SK-N-SH treated with all-trans-retinoic acid at 6 μM for 48 hours (cell line): ENCODE measurements at places on chromosomes 3 and 15.

GRCh38 chr3:195537995-195538394, 5.1 kb downstream of the PPP1R2 start:
- ATAC-seq: no peak

DNA sequence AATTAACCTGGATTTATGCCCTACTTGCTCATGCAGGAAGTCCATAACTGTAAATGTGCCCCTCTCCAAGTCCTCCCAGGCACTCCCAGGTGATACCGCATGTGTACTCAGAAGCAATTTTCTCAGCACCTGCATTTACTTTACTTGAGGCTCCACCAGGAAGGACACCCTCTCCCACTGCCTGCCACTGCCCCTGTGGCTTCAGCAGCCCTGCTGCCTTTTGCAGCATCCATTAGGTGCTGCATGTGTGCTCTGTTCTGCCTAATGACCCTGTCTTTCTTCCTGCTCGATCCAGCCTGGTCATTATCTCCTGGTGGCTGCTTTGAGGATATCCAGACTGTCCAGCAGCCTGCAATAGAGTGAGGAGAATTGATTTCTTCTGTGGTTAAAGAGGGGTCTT, 107.6 kb upstream of the SEMA6D start:
- no peak for ATAC-seq

DNA sequence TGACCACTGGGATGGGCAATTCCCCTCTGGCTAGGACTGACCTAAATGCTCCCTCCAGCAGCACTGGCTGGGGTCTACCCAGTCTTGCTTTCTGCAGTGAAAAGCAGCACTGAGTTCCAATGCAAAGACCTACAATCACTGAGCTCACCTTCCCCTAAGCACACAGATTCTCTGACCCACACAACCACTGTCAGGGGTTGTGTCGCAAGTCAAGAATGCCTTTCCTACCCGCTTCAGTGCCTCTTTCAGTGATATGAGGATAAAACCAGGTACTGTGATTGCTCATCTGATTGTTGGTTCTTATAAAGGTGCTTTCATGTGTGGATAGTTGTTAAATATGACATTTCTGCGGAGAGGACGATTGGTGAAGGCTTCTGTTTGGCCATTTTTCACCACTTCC, 345.6 kb downstream of the GAP43 start:
- ATAC-seq: no peak

GRCh38 chr3:159757341-159758060, 231.1 kb upstream of the IL12A start:
- ATAC-seq: no peak

DNA sequence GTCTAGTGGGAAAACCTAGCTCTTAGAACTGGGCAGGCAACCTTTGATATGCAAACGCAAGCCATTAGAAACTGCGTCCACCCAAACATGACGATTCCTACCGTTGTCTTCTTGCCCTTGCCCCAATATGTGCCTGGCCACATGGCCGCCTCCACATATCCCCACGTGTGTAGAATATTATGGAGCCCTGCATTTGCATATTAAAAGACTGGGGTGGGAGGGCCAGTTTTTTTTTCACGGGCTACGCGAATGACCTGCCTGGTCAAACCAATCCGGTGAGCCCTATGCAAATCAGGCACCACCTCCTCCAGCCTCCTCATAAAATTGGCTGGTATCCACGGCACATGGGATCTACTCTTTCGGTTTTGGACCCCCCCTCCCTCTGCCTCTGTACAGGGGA, 381.0 kb upstream of the RGMA start:
- no peak for ATAC-seq

DNA sequence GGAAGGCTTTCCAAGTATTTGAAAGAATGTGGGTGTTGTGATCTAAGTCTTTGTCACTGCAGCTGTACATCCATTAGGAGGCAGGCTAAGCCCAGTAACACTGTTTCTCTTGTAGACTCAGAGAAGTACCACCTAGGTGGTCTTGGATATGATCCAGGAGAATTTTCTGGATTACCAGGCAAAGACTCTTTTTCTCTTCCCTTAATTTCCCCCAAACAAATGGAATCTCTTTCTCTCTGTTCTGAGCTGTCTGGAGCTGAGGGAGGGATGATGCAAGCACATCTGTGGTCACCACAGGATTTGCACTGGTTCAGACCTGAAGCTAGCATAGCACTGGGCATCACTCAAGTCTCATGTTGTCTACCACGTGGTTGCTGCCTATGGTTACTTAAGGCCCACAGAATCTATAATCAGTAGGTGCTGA, 227.6 kb downstream of the NECTIN3 start:
- ATAC-seq: peak; percentile 60; the same call in 2 of the 3 replicates

GRCh38 chr15:32887090-32887489, 169.3 kb downstream of the GREM1 start:
- no peak for ATAC-seq

- ATAC-seq: no peak
Observed at GRCh38 chr15:61069394-61070075, 159.6 kb downstream of the RORA start.

DNA sequence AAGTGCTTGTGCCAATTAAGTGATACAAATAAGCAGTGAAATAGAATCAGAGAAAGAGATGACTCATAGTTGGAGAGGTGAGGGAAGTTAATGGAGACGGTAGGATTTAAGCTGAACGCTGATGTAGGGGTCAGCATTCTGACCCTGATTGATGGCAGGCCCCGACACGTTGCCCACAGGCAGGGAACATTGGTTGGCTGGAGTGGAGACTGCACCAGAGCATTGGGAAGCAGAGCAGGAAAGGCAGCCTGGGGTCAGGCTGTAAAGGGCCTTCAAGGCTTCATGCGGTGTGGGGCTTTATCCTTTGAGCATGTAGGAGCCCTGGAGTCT, 68.6 kb downstream of the DCUN1D1 start:
- no peak; the same call in 1 of the 3 replicates for ATAC-seq

DNA sequence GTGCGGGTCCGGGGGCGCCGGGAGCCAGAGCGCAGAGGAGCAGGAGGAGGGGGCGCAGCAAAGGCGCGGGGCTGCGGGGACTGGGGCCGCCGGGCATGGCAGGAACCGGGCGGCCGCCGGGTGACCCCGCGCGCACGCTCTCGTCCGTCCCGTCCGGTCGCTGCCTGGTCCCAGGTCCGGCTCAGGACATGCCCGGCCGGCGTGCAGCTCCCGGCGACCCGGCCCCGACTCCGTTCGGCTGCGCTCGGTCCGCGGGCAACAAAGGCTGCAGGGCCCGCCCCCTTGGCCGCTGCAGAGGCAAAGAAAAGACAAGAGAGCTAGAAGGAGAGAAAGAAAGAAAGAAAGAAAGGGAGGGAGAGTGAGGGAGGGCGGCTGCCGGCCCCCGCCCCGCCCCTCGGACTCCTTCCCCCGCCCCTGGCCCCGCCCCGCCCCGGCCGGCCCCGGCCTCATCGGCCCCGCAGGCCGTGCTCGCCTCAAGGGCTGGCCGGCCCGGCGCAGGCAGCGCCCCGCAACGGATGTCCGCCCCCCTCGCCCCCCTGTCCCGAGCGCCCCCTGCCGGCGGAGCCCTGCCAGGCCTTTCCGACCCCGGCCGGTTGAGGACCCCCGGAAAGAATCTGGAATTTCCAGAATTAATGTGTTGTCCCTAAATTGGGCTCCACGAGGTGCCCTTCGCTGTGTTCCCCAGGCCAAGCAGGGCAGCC, at the start of gene ADAMTS7:
Gene ADAMTS7 (minus strand): TSS at position 341 of the 701 bp plus-strand sequence. CDS start 244 bp downstream, at position 97.
- ATAC-seq: peak; percentile 93

GRCh38 chr15:91919014-91919534, 65.6 kb downstream of the SLCO3A1 start:
- no peak for ATAC-seq

- ATAC-seq: no peak
Observed at GRCh38 chr3:69352305-69353087, 33.4 kb downstream of the FRMD4B start.

DNA sequence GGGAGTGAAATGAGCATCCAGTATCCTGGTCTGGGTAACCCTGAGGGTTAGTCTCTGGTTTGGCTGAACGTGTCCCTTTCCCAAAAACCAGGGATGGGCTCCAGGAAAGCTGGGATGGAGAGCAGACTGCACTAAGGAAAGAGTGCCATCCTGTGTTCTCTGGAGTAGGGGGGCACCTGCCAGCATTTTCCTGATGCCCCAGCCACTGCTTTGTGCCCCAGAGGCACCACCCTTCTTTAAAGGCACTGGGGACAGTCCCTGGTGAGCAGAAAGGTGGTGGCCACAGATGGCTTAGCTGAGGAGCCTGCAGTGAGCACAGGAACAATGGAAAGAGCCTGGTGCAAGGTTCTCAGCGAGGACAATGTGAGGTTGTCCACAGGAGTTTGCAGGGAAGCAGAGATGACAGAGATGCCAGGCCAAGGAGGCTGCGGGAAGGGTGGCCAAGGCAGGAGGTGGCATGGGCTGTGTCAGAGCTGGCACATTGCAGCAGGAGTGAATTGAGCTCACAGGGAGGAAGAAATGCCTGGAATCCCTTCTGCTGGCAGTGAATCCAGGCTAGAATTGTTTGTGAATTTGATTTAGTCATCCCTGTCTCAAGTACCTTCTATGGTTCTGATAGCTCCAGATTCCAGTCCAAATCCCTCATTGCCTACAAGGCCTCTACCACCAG, 39.9 kb downstream of the AMOTL2 start:
- ATAC-seq: peak; percentile 38

- ATAC-seq: no peak
Observed at GRCh38 chr15:63803106-63803886, 30.5 kb downstream of the HERC1 start.

- ATAC-seq: no peak
Observed at GRCh38 chr3:18747383-18747782, 322.2 kb upstream of the SATB1 start.

DNA sequence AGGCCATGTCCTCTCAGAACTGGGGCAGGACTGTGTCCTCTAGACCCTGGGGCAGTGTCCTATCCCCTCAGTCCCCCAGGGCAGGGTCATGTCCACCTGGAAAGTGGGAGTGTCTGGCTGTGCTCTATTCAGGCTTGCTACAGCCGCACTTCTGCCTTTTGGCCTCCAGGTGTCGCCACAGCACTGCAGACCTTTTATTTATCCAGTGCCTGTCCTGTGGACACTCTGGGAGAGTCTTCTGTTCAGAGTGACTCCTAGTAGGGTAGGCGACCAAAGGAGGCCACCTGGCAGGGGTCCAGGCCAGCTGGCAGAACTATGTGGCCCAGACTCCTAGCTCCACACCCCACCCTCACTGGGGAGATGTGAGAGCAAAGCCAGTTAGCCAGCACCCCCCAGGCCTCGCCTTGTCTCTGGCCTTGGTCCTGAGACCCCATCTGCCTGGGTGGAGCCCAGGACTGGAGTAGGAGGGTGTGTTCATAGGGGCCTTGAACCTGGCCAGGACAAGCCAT, 3.9 kb downstream of the TMIE start:
- peak; percentile 91 for ATAC-seq

DNA sequence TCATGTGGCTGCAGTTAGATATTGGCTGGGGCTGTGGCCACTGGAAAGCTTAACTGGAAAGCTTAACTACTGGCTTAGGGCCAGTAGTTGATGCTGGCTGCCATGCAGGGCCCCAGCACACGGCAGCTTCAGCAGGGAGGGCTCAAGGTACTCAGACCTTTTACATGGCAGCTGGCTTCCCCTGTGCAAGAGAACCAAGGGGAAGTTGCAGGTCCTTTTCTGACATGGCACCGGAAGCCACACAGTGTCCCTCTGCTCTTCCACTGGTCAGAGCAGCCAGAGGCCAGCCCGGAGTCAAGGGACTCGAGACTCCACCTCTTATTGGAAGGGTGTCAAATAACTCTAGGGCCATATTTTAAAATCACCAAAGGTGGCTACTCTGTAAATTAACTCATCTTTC, 24.5 kb downstream of the CCR9 start:
- no peak for ATAC-seq

GRCh38 chr15:62432702-62433398, 267.8 kb upstream of the C2CD4B start:
- no peak for ATAC-seq

DNA sequence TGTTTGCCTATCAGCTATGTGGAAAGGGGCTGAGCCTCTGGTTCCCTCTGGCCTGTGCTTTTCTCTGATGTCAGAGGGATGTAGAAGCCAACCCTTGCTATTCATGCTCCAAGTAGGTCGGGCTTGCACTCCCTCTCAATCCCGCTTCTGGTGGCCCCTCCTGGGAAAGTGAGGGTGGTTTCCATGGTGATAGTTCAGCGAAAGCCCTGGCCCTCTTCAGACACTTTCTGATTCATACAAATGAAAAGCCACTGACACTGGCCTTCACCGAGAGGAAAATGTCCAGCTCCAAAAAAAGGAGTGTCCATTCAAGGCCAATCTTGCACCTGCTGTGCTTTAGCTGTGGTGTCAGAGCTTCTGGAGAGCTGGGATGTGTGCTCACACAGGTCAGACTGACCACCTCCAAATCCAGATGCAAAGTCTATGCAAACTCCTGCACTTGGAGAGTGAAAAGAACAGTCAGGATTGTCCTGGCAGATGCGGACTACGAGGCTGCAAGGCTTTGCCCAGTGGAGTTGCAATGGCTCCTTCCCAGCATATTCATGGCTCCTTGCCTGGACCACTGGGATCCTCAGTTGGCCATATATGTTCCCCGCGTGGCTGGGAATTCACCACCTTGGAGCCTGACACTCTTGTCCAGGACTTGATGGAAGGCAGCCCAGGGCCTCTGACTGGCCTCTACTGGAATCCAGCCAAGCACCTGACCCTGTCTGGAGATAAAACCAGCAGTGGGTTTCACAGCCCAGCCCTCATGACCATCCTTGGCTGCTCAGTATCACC, 96.6 kb downstream of the CEMIP start:
- no peak for ATAC-seq

- ATAC-seq: peak; percentile 67
Observed at GRCh38 chr3:188914552-188914951, 257.2 kb upstream of the TPRG1 start.

DNA sequence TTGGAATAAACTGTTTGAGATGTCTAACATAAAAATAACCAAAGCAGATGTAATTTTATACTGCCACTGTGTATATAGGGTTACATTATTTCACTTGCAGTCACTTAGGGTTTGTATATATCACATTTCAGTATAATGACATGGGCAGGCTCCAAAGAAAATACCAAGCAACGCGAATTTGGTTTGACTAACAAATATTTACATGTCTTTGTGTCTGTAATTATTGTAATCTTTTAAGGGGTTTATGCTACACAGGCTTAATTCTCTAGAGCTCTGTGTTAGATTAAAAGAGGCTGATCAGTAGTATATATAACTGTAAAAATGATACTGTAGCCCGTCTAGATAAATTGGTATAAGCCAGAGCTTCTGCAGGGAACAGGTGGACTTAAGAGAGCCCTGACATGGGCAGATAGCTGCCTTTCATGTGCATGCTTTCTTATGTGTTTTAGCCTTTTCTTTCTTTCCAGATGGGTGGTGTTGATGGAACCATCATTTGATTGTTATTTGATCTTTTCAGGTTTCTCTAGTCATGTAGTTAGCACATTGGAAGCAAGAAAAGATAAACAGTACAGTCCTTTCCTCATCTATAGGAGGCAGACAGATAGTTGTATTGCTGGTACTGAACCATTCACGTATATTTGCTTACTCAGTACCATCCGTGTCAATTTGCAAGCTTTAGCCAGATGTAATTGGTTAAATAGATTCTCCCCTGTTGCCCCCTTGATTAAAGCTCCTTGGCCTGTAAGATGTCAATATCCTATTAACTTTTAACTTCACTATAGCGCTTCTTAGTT, 86.1 kb downstream of the GALK2 start:
- peak; percentile 31; the same call in 1 of the 3 replicates for ATAC-seq

- ATAC-seq: no peak
Observed at GRCh38 chr3:186094271-186094670, 14.6 kb downstream of the ETV5 start.

- no peak for ATAC-seq
Observed at GRCh38 chr3:108408883-108409799, 101.3 kb downstream of the MYH15 start.
